Pulmonary artery endothelial cell (primary cell): ENCODE measurements at places on chromosomes 4 and X. TPM values are rescaled to one million over a fixed set of nuclear protein-coding genes. Genes with fewer than 3 reads are reported as not detected.

The MAB21L2 gene
- total RNA-seq, result 0.32 and 0.66 TPM in 2 replicates

GRCh38 chrX:71191248-71191647 is 31.8 kb upstream of the GJB1 start:
- no peak for DNase-seq

- DNase-seq, result no peak
These were observed 343.1 kb upstream of the NOCT start for GRCh38 chr4:138672393-138672976.

GRCh38 chr4:148955564-148956297 is 513.5 kb upstream of the NR3C2 start:
- no peak for DNase-seq

GRCh38 chr4:23911675-23912455 is 22.0 kb upstream of the PPARGC1A start:
- no peak for DNase-seq
